ENCODE measurements at places on chromosomes 7 and 10.

DNA sequence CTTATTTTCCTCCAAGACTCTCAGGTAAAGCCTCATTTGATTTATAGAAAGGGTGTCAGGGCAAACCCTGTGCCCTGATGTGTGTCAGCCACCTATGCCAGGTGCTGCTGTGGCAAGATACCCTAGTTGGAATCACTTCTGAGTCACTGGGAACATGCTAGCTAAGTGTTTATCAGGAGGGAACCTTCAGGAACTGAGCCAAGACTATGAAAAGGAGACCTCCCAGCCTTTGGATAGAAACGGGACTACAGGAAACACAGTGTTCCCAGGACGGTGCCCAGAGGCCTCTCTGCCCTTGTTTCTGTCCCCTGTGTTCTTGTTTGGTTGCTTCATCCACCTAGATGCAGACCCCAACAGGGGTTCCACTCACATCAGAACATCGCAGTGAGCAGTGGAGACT lies 28.5 kb downstream of the CNNM1 start:
- DNase-seq, result no peak

GRCh38 chr7:120996988-120997345 lies 8.5 kb downstream of the CPED1 start:
- DNase-seq, result no peak

GRCh38 chr7:32037650-32038198 lies 32.5 kb downstream of the PDE1C start:
- no peak for DNase-seq

- DNase-seq, result no peak
Measured at GRCh38 chr10:30431435-30431911, 2.5 kb upstream of the MAP3K8 start.

DNA sequence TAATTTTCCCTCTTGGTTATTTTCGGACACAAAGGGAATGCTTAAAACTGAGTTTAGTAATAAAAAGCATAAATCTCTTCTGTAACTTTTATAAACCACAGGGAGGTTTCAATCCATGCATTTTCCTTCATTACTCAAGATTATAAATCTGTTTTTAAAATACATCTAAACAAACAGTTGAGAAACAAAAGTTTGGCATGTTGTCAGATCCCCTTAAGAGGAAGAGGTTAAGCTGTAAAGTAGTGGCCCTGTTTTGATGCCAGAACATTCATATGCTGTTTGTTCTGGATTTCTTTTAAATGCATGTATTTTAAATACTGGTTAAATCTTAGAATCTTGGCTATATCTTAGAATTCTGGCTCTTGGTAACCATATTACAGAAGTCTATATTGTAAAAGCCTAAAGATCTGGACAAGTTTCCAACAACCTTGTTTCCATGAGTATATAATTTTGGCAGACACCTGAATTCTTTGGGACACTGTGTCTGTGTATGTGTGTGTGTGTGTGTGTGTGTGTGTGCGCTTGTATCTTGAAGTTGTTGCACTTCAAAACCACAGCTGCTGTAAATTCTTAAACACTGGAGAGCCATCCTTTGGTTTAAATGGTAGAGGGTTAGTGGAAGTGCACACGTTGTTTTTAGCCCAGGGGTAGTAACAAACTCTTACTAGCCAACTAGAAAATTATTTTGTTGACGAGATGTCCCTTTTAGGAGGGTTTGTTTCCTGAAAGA lies 6.8 kb upstream of the SEMA4G start:
- no peak for DNase-seq

DNA sequence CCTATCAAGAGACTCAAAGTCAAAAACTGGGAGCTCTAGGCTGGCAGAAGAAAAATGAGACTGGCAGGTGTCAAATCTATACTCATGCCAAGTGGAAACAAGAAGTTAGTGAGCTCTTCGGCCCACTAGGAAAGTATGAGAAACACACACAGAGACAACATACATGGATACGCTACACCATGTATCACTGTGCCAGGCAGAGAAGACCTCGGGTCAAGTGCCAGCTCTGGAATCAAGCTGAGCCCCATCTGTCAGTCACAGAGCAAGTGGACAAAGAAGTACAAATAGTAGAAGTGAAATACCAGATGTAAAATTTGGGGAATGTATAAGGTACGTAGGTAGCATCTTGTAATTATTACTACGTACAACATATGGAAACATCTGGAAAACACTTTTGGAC lies 62.4 kb downstream of the FAM13C start:
- DNase-seq, result no peak

- no peak for DNase-seq
Measured at GRCh38 chr10:98369801-98370200, 45.2 kb downstream of the PYROXD2 start.

- no peak for DNase-seq
Measured at GRCh38 chr10:79981450-79982361, 32.8 kb upstream of the SFTPD start.

GRCh38 chr10:110629680-110630191 lies 14.4 kb upstream of the RBM20 start:
- DNase-seq, result no peak

- no peak for DNase-seq
Measured at GRCh38 chr7:50352751-50353150, 48.2 kb downstream of the IKZF1 start.
